ENCODE measurements at places on chromosomes 13 and 19.

DNA sequence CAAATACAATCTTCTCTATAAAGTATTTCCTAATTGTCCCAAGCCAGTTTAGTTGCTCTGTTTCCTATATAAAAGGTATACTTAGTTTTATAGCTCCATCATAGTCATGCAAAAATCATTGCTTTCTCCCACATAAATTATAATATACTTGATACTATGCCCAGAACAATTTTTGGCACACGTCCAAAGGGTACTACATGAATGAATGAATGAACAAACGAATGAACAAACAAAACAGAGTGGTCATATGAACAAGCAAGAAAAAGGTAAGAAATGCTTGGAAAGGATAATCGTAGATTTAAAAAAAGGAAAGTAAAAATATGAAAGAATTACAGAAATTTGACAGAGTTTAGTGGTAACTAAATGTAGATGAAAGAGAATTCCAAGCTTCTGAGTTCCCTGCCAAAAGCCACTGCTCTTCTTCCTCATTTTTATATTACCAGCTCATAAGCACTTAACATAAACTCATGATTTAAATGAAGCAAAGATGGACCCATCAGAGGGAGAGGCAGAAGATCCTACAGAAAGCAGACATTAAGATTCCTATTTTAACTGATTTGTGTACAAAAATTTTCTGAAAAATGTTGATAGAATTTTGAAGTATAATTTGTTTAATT, 123.2 kb downstream of the ENOX1 start:
- DNase-seq: no peak

DNA sequence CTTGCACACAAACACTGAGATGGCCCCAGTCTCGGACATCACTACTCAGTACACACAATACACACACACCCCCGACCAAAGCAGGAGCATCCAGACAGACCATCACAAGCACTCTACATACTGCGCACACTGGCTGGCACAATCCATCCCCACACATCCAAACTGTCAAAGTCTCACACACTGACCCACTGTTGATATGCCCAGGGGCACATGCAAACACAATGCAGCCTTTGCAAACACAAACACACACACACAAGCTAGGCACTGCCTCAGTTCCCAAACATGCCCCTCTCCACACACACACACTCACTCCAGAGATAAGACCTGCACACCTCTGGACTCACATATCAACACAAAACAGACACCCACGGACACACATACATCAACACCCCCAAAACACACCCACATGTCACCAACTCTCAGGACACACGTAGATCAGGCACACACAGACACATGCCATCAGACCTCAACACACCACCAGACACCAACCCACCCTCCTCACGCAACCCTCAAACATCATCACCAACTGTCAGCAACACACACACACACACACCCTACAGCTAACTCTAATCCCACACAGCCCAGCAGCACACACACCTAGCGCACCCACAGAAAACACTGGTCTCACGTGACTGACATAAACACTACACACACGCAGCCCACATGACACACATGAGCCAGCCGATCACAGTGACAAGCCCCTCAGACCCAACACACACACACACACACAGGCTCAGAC, 1.9 kb downstream of the BBC3 start:
- DNase-seq: no peak

GRCh38 chr13:50244355-50244712, 229.1 kb downstream of the KCNRG start:
- no peak for DNase-seq

- no peak for DNase-seq
Observed at GRCh38 chr13:68050761-68051160, 820.6 kb upstream of the PCDH9 start.

DNA sequence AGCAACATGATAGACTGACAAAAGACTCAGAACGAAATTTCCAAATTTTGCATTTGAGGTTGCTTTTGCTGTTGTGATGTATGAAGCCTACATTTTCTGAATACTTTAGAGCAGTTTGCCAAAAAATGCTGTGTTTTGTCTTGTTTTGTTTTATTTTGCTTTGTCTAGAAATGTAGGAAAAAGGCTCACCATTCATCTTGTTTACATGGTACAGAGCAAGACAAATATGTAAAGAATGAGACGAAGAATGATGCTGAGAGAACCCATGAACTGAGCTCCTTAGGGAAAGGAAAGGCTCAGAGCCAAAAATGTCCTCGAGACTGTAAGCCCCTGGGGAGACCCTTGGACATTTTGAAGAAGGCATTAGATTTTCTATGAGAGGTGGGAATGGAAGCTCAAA, 6.8 kb upstream of the SPART start:
- no peak for DNase-seq

DNA sequence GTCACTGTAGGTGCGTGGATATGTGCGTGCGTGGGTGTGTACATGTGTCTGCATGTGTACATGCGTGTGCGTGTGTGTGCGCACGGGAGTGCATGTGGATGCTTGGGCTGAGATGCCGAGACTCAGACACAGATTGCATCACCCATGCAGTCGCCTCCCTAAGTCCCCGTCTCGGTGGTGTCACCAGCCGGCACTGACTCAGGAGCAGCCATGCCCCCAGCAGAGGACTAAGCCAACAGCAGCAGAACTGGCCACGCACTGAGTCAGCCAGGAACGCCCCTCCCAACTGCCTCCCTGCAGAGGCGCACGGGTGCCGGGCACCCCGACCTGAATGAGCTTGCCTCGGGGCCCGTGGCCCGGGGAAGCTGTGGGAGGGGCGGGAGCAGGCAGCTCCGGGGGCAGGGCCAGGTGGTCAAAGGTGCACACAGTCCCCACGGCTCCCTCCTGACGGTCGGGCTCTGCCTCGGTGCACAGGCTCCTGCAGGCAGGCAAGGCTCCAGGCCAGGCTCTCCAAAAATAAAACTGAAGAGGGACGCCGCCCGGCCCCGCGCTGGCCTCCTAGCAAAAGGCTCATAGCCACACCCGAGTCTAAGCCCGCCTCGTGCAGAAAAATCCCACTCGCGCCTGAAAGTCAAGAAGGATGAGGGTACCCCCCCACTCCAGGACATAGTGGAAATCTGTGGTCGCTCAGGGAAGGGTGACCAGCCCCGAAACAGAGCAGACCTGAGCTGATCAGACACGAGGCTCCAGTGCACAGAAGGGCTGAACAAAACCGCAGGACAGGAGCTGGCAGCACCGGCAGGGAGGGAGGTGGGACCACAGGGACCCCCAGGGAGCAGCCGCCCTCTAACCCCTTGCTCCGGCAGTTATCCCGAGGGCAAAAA, 49.2 kb downstream of the GADD45B start:
- no peak for DNase-seq

DNA sequence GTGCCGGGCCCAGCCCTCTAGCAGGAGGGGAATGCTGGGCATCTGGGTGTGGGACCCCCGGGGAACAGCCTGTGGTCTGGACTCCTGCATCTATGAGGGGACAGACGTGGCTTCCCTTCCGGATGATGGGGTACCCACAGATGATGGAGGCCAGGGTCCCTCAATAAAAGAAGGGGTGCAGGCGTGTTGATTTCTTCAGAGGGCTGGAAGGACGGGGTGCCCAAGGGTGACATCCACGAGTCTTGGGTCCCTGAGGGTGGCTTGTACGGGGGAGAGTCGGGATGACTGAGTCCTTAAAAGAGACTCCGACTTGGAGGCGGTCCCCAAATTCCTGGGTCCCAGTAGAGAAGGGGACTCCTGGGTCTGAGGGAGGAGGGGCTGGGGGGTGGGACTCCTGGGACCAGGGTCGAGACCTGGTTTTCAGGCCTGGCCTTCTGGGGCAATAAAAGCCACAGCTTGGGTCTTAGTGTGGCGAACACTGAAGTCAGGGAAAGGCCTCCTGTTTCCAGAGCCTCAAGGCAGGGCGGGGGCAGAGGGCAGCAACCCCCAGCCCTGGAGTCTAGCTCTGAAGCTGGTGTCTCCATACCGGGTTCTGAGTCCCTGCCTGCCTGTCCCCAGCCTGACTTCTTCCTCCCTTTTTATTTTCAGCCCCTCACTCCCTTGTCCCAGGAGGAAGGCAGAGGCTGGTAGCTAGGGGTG, 459 bp upstream of the GRIN2D start:
- DNase-seq: no peak

DNA sequence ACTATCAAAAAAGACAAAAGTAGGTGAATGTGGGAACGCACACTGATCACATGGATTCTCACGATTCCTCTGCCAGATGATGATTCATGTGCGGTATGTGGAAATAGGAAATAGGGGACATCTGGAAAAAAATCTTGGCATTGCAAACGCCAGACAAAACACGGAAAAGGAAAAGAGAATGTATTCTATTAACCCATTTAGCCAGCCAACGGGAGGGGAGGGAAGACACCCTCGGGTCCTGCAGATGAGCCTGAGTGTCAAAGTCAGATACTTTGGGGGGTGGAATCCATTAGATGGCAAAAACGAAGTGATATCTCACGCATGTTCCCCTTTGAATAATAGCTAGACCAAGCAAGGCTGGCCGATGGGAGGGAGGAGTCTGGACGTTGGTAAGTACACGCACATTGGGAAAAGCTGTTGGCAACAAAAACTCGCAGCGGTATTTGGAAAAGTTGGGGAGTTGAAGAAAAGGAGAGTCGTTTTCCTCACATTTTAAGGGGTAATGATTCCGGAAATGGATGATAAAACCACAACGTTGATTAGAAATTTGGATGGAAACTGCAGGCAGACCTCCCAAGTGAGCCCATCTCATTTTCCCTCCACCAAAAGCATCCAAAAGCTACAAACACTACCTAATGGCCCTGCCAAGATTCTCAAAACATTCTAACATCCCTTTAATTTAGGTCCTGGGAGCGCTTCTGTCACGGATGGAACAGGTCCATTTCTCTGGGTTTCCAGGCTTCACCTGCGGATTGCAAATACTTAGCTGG, 73.6 kb downstream of the COL4A1 start:
- no peak for DNase-seq

GRCh38 chr19:17499648-17500446, 11.6 kb upstream of the PGLS start:
- no peak for DNase-seq

DNA sequence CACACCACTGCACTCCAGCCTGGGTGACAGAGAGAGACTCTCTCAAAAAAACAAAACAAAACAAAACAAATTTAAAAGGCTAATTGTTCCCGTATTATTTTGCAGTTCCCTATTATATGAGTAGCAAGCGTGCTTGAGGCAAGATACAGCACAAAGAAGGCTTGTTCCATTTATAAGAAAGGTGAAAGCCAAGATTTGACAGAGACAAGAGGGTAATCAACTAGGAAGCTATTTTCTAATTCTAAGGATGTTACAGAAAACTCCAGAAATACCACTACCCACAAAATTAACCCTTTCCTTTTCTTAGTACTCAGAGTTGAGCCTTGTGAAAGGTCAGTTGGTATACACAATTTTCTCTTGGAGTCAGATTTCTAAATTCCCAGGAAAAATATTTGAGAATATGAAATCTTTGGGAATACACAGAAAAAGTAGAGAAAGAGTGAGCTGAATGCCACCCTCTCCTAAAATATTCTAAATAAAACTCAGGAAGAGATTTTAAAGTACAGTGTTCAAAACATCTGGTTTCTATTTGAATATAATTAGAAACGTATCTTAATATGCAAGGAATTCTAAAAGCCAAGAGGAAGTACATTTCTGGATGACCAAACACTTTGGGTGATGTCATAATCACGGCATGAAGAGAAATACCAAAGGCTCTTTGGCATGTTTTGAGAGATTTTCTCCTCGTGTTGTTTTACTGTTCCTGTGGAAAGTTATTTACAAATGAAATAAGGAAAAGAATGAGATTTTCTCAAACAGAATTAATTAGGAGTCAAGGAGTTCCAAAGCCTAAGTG, 63.0 kb upstream of the FLT1 start:
- no peak for DNase-seq

GRCh38 chr13:113610266-113610665, 25.7 kb downstream of the TFDP1 start:
- DNase-seq: no peak

DNA sequence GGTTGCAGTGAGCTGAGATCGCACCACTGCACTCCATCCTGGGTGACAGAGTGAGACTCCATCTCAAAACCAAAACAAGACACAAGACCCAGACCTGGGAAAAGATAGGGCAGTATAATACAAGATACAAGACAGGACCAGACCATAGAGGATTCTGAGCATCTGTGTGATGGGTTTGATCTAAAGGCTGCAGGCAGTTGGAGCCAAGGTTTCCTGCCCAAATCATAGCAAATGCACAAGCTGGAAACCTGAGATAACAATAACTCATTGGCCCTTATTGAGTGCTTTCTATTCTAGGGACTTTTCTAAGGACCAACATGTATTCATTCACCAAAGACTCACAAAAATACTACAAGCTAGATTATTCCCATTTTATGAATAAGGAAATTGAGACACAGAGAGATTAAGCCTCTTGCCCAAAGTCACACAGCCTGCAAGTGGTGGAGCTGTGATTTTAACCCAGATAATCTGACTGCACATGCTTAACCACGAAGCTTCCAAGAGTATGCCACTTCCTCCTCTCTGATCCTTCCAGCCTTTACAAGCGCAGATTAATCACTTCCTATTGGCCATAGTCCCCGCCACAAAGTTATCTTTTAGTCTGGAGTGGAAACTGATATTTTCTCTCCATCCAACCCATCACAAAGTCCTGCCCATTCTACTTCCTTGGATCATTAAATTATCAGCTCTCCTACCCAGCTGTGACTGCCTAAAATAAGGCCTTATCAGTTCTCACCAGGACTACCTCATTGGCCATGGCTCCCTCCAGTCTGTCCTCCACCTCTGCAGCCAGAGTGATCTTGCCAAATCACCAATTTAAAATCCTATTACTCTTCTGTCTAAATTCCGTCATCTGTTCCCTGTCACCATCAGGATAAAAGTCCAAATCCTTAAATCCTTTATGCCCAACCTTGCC, 147.2 kb downstream of the FLT1 start:
- no peak for DNase-seq

DNA sequence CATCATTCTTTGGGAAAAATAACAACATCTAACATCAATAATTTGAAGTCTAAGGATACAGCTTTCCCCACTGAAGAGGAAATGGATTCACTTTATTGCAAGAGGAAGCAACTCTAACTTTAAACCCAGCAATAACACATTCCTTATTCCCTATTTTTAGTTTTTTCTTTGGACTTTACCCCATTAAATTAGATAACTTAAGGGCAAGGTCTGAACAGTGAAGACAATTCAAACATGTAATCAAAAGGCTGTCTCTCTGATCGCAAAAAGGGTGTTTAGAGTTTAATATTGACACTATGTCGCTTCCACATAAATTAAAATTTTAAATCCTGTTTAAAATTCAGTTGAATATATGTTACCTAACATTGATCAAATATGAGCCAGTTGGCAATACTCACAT, 10.1 kb downstream of the EDNRB start:
- no peak for DNase-seq

Measured in stimulated activated CD4-positive, alpha-beta T cell treated with anti-CD3 and anti-CD28 coated beads, Interleukin-1b, Interleukin-23, amount 100 ng/mL, for 1 hour (primary cell).